ENCODE measurements at places on chromosomes 13 and 19.

- DNase-seq, result no peak
Observed at GRCh38 chr13:58191754-58192153, 560.2 kb downstream of the PCDH17 start.

GRCh38 chr13:102289606-102290005 is 112.2 kb downstream of the FGF14 start:
- no peak for DNase-seq

- DNase-seq, result no peak
Observed at GRCh38 chr19:15936950-15937349, 2.6 kb upstream of the CYP4F11 start.

GRCh38 chr19:47057328-47057727 is 8.9 kb upstream of the TMEM160 start:
- no peak for DNase-seq

- peak; percentile 92 for DNase-seq
Observed at GRCh38 chr19:47112997-47113849, at the start of gene ZC3H4. TSS of gene ZC3H4 (minus strand) at chr19:47113776. CDS start at chr19:47112584, 1,192 bp downstream.

- no peak for DNase-seq
Observed at GRCh38 chr13:85638815-85639393, 160.3 kb downstream of the SLITRK6 start.

DNA sequence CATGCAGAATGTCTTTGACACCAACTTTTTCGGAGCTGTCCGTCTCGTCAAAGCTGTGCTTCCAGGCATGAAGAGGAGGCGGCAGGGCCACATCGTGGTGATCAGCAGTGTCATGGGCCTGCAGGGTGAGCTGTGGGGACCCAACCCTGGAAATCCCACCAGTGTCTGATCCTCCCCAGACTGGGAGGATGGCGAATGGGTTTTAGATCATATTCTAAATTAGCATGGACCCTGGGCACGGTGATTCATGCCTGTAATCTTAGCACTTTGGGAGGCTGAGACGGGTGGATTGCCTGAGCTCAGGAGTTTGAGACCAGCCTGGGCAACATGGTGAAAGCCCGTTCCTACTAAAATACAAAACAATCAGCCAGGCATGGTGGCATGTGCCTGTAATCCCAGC is 5.5 kb downstream of the RDH8 start:
- DNase-seq, result no peak

DNA sequence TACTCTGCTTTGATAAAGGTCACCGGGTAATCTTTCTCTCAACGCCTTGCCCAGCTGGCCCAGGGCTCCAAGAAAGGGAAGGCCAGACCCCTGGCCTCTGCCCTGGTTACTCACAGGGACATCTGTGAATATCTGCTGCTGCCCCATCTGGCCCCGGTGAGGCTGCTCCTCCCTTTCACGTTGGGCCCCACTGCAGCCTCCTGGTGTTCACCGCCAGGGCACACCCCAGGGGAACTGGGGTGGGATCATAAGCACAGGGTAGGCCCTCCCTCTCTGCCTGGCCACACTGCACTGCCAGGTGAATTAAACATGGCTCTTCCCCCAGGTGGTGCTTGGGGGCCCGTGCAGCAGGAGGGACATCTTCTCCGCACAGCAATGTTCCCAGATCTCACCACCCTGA is 12.7 kb downstream of the LAIR1 start:
- no peak for DNase-seq

DNA sequence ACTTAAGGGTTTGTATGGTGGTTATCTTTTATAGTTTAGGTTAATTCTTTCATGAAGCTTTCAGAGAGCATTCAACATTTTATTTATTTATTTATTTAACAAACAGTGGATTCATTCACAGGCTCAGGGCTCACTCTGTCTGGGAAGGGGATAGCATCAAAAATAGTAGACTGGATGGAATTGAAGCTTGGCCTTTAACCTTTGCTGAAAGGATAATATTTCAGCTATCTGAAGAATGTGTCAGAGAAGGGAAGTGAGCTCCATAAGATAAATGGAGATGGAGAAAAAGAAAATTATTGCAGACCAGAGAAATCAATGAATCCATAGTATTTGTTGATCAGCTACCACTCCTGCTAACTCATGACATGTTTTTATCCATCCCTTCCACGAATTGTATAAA is 305.6 kb downstream of the COG6 start:
- no peak for DNase-seq

DNA sequence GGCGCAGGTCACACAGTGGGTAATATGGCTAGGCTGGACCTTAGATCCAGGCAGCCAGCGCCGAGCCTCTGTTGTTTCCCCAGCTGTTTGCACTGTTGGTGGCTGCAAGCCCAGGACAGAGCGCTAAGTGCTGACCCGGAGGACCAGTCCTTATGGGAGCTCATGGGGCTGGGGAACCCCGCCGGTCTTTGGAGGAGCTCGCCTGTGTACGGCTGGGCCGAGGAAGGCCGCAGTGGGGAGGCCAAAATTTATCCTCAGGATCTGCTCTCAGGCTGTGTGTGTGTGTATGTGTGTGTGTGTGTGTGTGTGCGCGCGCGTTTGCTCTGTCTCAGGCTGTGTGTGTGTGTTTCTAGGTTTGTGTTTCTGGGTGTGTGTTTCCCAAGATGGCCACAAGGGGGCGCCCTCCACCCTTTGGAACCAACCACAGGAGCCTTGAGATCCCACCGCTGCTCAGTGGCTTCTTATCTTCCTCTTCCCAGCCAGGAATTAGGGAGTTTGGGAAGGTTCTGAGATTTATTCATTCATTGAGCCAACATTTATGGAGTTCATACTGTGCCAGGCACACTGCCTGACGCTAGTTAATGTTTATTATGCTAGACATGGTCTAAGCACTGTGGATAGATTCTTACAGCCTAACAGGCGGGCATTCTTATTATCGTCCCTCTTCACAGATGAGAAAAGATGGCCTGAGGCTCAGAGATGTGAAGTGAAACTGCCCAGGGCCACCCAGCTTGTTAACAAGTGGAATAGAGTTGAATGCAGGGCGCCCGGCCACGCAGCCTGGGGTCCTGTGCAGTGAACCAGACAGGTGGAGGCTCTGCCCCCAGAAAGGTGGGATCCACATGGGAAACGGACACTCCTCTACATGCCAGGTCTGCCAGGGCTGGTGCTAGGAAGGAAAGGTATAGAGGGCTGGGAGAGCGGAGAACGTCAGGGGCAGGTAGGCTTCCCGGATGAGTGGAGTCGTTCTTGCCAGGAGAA is 13.0 kb downstream of the PGLYRP1 start:
- no peak for DNase-seq

GRCh38 chr13:105291987-105292386 is 1243.5 kb downstream of the EFNB2 start:
- no peak for DNase-seq

GRCh38 chr13:46206143-46206542 is 5.6 kb upstream of the LRRC63 start:
- no peak for DNase-seq

DNA sequence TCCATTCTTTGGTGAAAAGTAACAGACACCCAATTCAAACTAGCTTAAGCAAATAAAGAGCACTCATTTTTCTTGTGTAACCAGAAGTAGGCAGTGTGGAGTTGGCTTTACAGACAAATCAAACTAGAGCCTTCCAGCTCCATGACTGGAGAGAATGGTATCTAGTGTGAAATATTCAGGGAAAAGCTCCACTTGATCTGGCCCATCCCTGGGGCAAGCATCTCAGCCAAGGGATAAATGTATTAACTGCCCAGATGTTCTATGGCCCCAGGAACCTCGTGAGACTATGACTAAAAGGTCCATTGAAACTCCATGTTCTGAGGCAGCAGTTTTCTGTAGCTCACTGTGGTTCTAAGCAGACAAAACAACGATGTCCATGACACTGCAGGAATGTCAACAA is 49.9 kb downstream of the TBC1D4 start:
- DNase-seq, result no peak
